ENCODE measurements at places on chromosomes 1 and 21. TPM values are rescaled to one million over a fixed set of nuclear protein-coding genes. Genes with fewer than 3 reads are reported as not detected.

FTCD gene
- total RNA-seq, result 0.14 TPM

LRIG2 gene
- total RNA-seq, result 8.2 TPM

OR2T29 gene
- not detected for total RNA-seq

FAM72C gene
- 0.28 TPM for total RNA-seq

TNFRSF18 gene
- total RNA-seq, result not detected

OR2L13 gene
- total RNA-seq, result not detected

BRINP2 gene
- 0.28 TPM for total RNA-seq

KCNA3 gene
- 0.18 TPM for total RNA-seq

EIF3I gene
- 340 TPM for total RNA-seq

KCNK2 gene
- total RNA-seq, result 3.1 TPM

ATP1B1 gene
- total RNA-seq, result 5.0 TPM
